ENCODE measurements at places on chromosomes 7 and 10.

DNA sequence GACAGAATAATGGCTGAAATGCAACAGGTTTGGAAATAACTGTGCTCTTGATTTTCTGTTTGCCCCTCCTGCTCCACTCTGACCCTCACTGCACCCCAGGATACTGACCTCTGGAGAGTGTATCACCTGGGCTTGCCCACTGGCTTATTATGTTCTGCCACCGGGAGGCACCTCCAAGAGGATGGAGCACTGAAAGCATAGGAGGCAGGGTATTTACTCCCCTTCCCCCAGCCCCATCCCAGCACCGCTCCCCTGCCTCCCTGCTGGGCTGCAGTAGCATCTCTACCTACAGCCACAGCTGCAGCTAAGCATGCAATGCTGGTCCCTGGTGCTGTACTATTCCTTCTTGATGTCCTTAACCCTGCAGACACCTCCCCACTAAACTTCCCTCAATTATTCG is 26.4 kb downstream of the RAB11FIP2 start:
- DNase-seq: no peak

GRCh38 chr10:110704906-110705476 is 60.9 kb downstream of the RBM20 start:
- no peak for DNase-seq

- DNase-seq: no peak
Observed at GRCh38 chr7:132757783-132758182, 181.5 kb upstream of the PLXNA4 start.

DNA sequence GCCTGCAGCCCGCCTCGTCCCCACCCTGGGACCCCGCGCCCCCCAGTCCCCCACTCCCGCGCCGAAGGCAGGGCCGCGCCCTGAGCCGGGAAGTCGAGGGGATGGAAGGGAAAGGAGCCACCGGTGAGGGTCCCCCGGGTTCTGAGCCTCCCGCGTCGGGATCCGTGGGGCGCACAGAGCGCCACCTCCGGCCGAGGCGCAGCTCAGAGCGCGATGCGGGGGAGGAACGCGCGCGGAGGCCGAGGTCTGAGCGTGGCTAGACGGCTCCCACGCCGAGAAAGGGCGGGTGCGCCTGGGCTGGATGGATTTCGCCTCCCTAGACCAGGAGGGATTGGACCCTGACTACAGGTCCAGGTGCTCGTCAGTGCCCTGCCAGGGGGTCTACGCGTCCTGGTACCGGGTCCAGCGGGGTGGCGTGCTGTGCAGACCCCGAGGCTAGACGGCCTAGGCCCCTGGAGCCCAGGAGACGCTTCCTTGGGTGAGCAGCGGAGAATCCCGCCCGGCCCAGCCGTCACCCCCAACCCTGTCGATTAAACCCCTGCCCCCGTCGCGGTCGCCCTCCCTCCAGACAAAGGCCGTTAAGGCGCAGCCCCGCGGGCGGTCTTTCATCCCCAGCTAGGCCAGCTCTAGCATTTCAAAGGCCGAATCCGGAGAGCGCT is 986 bp upstream of the PDGFA start:
- no peak for DNase-seq

DNA sequence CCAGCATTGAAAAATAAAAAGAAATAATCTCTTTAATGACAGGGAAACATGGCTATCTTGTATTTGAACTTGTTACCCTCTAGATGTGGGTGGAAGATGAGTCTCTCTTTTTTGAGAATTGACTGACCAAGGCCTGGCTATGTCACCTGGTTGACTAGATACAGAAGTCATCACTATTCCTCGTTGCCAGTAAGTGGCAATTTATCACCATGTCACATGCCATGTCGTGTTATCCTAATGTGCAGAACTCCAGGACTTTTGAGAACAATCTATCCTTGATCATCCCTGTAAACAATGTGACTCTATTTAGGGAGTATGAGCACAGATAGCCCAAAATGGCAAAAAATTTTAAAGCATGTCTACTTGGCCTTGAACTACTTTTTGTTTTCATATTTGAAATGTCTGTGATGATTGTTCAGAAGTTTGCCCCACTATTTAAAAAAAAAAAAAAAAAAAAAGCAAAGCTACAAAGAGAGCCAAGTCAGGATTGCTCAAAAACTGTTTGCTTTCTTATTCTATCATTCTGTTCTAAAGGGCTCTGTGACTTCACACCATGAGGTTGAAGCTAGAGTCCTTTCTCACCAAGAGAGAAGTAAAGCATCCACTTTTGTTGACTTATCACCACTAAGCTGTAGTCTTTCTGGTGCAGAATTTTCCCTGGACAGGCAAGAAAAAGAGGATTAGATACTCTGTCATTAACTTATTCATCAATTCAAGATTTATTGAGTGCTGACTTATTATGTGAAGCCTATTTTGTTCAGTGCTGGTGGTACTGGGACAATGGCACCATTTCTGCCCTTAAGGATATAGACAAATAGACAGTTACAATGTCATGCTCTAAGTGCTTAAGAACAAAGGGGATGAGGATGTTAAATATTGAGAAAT is 10.4 kb upstream of the WIPF3 start:
- DNase-seq: no peak

- DNase-seq: peak; percentile 16
Observed at GRCh38 chr10:34434119-34434594, 380.9 kb downstream of the PARD3 start.

GRCh38 chr7:106101726-106102125 is 10.4 kb downstream of the SYPL1 start:
- no peak for DNase-seq
